Left renal cortex interstitium (tissue), 4 donors: ENCODE measurements at places on chromosomes 13 and 19. TPM values are rescaled to one million over a fixed set of nuclear protein-coding genes. Genes with fewer than 3 reads are reported as not detected.

The ZNF471 gene
- 36.1 TPM for polyA plus RNA-seq

DNA sequence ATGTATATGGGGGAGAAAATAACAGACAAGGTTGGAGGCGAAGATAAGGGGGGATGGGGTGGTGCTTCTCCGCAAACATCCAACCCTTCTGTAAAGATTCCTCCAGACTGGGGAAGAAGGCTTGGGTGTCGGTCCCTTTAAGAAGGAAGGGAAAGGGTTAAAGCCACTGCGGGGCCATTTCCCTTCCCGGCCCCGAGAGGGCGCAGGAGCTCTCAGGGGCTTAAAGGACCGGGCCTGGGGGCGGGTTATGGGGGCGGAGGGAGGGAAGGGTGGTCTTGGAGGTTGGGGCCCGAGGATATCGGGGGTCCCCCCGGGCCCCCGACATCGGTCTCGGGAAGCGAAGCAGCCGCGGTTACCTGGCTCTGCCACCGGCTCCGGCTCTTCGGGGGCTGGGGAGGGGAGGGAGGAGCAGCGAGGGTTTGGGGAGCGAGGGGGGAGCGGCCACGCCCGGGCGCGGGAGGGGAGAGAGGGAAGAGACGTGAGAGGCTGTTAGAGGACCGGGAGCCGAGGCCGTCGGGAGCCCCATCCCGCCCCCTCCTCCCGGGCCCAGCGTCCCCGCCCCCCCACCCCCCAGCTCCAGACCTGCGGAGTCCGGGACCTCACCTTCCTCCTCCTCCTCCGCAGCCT lies 2.8 kb downstream of the TNNT1 start:
- no peak for DNase-seq

DNA sequence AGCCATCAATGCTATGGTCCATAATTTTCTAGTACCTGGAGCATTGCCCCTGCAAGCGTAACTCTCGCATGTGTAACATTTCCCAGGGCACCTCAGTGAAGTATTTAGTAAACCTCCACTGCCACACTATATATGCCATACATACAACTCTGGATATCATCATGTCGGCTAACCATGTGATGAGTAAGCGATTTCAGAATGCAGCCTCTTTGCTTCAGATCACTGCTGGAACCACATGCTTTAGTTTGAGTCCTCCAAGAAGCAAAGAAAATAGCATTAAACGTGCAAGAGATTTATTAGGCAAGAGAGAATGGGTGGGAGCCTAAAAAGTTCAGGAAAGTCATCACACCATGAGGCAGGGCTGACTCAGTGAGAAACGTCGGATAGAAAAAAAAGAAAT lies 635.6 kb upstream of the SLITRK5 start:
- DNase-seq: no peak

The NLRP7 gene
- polyA plus RNA-seq: not detected

DNA sequence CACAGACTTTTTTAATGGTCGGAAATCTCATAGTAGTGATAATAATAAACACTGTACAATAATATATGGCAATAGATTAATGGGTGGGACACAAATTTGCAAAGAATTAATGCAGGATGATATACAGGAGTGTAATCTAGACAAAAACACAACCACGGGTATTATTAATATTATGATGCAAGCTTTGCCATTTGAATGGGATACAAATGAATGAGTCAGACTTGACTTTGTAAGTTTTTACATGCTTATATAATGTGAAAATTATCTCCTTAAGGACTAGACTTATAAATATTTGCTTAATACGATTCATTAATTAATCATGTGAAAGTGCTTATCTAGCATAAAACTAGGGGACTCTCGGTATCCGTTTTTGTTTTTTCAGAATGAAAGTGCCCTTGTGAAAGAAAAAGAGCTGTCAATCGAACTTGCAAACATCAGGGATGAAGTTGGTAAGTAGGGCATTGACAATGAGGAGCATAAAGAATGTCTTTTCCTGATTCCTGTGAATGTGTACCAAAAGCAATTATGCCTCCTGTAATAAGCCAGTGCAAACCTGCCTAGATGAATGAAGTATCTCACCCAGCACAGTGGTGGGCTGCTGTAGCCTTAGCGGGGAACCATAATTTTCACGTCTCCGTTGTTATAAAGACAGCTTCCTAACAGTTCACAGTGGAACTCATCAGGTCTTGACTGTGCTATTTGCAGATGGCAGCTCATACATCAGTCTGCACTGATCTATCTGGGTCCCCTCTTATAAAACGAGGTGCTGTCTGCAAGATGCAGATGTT lies 155.7 kb downstream of the SLC7A1 start:
- no peak for DNase-seq

DNA sequence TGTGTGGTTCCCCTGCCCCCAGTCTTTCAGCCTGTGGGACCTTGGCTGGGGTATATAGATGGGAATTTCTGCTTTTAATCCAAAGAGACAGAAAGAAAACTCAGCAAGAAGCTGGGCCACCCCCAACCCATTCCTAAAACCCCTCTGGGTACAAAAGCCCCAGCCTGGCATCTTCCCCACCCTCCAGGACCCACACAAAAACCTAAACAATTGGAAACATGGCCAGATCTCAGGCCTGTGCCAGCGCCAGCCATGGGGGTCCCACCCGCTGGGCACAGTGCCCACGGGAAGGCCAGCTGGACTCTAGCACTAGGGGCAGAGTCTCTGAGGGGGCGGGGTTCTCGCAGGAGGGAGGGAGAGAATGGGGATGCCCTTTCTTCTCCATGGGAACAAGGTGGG lies 8.6 kb downstream of the LYL1 start:
- DNase-seq: no peak

The SMIM24 gene
- 454 TPM for polyA plus RNA-seq

DNA sequence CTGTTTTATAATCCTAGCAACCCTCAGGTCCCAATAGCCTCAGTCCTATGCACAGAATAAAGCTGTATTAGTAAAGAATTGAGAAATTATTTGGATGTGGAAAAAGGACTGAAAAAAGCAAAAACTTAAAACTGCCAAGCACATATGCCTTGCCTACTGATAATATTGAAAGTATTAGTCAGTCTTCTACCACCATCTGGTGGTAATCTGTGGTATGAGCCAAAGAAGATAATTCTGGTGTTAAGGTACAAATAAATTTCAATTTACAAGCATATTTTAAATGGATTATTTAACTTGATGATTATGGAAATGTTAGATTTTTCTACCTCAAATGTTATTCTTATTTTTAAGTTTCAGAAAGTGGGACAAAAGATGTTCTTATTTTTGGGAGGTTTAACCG lies 460.3 kb upstream of the KLHL1 start:
- peak; percentile 15 for DNase-seq

DNA sequence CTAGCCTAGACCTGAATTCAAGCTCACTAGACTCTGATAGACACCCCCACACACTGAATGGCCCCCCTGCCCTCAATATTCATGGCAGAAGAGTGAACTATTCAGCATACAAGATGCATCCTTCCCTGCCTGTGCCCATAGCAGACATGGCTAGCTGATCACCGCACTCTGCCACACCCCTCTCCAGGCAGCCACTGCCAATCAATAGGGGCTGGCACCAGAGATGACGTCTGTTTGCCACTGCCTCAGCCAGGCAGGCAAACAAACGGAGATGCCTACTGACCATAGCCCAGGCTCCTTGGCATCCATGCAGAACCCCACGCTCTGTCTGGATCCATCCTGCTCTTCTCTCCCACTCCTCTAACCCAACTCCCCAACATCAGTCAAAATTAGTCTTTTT lies 13.8 kb upstream of the NPAS1 start:
- DNase-seq: no peak

GRCh38 chr19:10920781-10921180 lies 7.7 kb downstream of the YIPF2 start:
- DNase-seq: no peak

- no peak for DNase-seq
These were observed 36.9 kb upstream of the DCUN1D2 start for GRCh38 chr13:113527272-113527958.

The ZNF835 gene
- polyA plus RNA-seq: 7.3 TPM

DNA sequence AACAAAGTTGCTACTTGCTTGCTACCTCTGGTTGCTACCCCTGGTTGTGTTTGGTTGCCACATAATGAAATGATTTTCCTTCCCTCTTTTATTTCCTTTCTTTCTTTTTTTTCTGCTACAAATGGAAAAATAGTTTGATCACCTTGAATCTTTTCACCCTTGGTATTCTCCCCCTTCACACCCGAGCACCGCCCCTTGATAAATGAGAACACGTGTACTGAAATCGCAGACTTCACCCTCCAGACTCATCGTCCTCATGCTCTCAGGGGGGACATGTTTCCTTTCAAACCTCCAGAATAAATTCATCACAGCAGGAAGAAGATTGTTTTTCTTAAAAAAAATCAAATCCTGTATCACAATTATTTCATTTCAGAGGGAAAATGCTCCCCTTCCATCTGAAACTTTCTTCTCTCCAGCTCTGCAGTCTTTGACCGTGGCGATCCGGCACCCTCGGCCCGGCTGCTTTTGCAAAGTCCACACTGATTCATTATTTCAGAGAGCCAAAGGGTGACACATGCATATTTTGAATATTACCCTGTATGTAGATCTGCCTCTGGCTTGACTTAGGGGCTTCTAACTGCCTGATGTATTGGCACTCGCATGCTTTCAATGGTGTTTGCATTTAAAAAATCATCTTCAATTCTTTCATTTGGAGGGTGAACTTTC lies 222.6 kb upstream of the MAB21L1 start:
- no peak for DNase-seq

DNA sequence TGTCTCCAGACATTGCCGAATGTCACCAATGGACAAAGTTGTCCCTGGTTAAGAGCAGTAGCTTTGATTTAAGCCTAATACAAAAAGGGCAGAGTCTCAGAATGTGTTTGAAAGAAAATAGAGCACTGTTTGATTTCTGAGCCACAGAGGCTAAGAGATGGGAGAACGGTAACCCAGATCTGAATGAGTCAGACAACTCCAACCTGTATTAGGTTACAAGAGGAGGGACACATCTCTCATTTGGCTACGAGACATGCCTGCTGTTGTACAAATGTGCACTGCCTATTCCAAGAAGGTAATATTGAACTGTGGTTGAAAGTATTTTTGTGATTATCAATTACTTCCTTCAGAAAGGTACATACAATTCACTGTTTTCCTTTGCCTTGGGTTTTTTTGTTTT lies 4.9 kb upstream of the HSPH1 start:
- no peak for DNase-seq

GRCh38 chr13:98565726-98566565 lies 11.0 kb downstream of the STK24 start:
- no peak for DNase-seq

DNA sequence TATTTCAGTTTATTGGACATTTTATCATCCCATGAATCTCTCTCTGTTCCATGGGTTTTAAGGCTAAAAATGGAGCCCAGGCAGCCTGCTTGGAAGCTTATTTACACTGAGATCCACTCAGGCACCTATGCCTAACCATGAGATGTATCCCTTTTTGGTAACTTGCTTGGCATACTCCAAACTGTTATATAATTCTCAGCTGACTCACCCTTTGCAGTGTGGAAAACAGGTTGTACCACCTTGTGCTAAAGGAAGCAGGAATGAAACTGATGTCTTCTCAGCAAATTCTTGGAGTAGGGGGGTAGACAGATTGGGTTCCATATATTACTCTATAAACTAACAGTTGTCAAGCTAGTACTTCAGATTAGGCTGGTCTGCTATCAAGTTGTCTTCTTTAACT lies 483.6 kb downstream of the KLF5 start:
- no peak for DNase-seq

The ZNF208 gene
- 17.3 TPM for polyA plus RNA-seq
